ENCODE measurements at places on chromosomes 11 and 22. TPM values are rescaled to one million over a fixed set of nuclear protein-coding genes. Genes with fewer than 3 reads are reported as not detected.

NOX4 gene
- 3.3 TPM for total RNA-seq

HEPHL1 gene
- total RNA-seq: not detected

MUC6 gene
- total RNA-seq: not detected

ZP1 gene
- 0.26 TPM for total RNA-seq

A4GALT gene
- total RNA-seq: 78.3 TPM

PAMR1 gene
- 4.0 TPM for total RNA-seq

- peak; percentile 72 for DNase-seq
Observed at GRCh38 chr11:69359735-69360480, 66.0 kb downstream of the MYEOV start.

DNA sequence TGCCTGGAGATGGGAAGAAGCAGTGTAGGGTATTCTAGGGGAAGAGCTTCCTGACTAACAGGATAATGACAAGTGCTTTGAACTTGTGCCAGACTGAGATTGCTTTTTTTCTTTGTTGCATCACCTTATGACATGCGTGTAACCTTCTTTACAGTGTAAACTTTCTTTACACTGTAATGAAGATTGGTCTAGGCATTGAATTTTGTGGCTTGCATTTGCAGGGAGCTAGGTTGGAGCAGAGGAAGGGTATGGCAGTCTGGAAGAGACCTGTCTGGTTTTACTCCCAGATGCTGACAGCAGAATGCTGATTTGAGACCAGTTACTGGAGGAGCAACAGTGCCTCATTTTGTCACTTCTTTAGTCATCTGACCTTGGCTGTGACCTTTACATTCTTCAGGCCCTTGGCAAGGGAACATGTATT is 5.6 kb downstream of the DDB2 start:
- no peak for DNase-seq

DNA sequence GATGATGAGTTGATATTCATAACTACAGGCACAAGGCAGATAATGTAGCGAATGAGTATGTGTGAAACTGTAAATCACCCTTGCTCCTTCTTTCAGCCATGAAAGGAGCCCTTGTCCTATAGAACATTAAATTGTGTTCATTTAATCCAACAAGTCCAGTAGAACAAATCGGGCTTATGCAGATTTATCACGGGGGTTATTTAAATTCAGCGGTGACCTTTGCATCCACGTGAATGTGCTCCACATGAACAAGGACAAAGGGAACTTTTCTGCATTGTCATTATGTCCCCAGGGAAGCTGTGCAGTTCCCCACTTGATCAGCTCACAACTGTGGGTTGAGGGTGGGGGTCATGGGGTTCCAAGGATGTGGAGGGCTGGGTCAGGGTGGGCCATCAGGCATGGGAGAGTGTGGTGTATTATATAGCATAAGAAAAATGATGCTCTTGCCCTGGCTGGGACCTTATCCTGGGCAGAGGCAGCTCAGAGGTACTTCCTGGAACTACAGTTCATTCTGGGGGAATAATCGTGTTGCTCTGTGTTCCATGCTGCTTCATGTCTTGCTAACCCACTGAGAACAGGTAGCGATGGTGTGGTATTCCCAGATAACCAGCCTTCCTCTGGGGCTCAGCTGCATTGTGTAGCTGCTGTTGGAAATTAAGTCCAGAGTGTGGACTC is 306.6 kb downstream of the FAT3 start:
- DNase-seq: no peak

DNA sequence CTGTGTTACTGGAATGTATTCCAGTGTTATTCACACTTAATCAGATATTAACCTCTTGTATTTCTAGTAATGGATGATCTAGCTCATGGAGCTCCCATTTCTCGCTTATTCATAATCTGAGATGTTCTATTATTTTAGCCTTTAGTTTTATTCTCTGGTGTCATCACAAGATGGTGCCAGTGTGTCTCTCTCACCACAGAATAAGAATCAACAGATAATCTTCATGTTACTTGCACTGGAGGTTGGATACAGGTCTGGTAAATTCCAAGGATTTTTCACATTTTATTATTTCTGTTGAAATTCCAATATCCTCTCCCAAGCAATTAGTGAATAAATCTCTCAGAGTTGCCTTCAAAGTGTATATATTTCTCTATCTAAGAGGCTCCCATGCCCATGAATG is 74.6 kb downstream of the CASP12 start:
- DNase-seq: no peak

DNA sequence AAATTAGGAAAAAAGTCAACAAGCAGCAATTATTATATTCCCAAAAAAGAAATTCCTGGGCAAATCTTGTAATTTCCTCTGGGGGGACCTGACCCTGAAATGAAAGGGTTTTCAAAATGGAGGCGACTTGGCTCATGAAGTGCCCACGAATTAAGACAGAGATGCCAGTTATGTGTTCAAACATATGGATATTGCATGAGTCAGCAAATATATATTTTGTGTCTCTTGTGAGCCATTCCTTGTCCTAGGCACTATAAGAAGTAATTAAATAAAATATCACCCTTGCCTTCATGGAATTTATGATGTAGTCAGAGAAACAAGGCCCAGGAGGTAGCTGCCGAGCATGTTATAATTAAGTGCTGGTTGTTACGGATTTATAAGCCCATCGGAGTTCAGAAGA is 68.6 kb downstream of the BARX2 start:
- peak; percentile 24 for DNase-seq

DNA sequence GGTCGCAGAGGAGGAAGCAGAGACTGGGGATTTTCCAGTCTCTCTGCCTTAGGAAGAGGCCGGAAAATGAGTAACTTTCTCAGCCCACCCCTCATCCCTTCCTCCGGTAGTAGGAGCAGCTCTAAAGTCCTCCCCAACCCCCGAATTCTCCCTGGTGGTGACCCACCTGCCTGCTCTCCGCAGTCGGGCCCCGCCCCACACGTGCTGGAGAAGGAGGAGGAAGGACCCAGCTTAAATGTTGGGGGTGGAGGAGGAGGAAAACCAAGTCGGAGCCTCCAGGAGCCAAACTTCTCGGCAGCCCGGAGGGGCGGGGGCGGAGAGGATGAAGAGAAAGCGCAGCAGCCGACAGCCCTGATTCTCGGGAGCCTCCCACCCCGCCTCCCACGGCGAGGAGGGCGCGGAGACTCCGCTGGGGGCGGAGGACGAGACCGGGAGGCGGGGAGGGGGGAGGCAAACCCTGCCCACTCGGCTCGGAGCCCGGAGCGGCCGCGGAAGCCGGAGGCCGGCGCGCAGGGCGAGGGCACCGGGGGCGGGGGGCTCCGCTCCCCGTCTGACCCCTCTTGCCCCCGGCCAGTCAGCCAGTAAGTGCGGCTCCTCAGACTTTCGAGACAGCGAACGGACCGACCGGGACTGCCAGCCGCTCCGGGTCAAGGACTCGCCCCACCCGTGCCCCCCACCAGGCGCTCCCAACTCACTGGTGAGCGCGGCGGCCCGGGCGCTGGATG is at the start of gene TPBGL:
Gene TPBGL (plus strand): TSS at position 464 of the 725 bp plus-strand sequence. CDS start 276 bp downstream, outside the sequence.
- no peak for DNase-seq

DNA sequence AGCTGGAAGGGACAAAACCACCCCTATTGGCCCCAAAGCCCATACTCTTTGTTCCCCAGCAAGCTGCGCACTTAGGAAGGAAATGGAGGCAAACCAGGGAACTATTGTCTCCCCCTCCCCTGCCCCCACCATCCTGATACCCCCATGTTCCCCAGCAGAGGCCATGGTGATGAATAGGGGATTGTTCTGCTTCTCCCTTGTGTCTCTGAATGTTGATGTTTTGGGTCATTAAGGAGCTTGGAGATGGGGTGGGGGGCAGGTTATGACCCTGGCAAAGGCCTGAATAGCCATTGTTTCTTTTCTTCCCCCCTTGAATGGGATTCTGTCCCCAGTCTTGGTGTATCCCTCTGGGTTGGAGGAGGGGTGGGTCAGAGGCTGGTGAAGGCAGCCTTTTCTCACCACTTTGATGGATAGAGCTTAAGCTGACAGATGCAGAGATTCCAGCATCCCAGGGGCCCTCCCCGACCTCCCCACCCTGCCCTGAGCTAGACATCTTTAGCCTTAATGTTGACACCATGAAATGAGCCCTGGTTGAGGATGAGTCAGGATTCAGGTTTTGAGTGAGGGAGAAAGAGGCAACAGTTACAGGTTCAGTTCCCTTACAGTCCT is 8.3 kb downstream of the DTX4 start:
- peak; percentile 45 for DNase-seq

DNA sequence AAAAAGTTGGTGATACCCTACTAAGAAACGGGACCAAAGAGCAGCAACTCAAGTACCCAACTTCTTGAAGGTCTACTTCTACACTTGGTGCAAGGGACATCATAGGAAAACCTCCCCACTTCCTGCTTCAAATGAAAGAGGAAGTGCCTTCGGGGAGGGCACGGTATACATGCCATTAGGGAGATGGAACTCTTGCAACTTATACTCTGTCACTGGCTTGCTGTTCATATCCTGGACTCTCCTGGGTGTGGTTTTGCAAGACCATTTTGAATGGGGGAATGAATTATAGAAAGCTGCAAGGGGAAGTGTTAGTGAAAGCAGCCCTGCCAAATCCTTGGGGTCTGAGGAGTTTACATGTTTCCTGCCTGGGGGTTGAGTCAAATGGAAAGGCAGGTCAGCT is 41.9 kb downstream of the CSNK2A3 start:
- DNase-seq: no peak

DNA sequence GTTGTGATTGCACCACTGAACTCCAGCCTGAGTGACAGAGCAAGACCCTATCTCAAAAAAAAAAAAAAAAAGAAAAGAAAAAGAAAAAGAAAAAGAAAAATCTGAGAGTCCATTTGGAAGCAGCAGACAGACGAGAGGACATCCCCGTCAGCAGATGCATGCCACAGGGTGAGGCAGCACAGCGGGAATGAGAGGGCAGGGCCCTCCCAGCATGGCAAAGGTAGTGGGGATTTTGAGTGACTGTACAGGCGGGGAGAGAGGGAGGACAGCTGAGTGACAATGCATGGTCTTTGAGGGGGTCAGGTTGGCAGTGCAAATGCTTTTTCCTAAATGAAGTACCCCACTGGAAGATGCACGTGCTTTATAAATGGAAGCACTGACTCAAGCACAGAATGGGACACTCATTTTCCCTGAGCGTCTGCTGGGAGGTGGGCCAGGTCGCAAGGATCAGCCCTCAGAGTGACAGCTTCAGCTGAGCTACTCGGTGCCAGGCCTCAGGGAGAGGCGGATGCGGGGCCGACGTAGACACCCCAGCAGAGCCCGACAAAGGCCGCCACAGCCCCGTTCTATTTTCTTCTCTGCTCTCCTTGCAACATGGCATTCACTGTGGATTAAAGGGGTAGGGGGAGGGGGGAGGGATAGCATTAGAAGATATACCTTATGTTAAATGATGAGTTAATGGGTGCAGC is 113.5 kb downstream of the SHANK2 start:
- no peak for DNase-seq

DNA sequence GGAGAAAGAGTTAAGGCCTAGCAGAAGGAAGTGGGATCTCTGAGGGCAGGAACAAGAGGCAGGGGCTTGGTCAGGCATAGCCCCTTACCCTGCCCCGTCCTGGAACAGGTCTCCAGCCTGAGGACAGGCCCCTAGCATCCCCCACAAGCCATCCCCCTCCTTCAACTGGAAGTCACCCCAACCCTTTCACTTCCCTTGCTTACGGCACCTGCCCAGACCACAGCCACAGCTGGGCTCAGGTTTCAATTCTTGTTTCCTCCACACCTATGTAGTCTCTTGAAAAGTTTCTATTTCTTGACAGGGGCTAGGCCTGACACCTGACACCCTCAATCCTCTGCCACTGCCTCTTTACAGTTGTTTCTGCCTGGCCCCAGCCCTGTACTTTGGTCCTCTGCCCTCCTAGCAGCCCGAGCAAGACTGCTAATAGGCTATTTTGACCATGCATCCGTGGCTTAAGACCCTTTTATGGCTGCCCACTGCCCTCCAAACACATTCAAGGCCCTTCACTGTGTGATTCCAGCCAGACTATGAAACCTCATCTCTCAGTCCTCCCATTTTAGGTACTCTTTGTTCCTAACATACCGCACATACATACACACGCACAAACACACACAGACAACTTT is 10.9 kb upstream of the FCHSD2 start:
- DNase-seq: no peak

DNA sequence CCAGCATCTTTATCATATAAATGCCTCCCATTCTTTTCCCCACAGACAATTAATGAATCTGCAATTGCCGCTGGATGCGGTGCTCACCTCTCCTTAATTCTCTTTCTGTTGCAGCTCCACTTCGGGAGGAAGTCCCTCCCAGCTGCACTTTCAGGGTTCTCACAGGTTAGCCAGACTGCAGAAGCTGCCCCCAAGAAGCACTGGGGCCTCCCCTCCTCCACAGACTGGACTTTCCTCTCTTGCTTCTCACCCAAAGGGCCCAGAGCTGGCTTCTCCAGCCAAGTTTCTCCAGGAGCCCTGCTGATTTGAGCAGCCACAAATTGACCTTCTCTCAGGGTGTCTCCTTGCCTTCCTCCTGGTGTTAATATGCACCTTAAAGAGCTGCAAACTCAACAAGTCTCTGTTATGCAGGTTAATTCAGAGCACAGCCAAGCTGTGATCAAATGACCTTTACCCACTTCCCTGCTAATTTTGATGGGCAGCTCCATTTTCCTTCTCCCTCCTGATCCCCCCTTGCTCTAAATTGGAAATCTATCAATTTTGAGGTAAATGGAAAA is 298.9 kb downstream of the BUD13 start:
- no peak for DNase-seq

DNA sequence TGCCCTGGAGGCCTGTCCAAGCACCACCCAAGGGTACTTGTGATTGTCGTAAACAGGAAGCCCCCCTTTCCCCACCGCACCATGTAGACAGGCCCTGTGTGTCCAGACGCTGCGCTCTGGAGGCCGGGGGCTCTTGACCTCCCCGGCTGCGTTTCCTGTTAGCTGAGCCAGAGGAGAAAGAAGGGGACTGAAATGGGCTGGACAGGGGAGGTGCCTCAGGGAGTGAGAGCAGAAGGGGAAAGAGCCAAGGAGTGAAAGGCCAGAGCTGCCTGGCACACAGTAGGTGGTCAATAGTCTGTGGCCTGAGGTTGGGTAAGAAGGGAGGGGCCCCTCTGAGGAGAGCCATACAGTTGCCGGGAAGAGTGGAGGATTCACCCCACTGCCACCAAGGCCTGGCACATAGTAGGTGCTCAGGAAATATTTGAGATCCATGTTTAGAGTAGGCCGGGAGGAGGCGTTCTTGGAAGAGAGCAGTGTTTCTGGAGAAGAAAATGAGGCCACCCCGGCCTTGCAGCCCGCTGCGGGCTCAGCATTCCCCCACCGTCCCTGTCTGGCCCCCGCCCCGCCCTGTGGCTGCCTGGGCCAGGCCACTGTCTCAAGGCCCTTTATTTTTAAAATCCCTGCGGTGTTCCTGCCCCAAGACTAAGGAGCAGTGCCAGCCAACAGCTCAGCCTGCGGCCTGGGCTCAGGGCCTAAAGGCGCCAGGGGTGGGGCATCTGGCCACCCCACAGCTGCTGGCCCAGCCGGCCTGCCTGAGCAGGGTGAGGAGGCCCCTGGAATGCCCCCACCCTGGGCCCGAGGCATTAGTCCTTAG is 13.6 kb upstream of the CDC42EP1 start:
- DNase-seq: no peak

- no peak for DNase-seq
Observed at GRCh38 chr22:44394246-44395117, 81.7 kb upstream of the SHISAL1 start.

DNA sequence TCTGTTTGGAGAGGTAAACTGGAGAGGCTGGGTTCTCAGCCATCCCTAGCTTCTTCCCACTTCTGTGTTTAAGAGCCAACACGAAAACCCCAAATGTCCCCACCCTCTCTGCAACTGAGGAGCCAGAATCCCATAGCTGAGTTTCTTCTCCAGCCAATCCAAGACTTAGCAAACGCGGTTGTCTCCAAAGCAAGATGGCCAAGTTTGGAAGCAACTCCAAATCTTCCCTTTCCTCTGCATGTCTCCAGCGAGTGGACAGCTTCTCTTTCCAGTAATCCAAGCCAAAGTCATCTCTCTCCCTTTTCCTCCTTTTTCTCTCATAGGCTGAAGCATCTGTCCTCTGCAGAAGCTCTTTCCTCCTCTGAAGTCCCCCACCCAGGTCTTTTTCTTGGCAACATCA is 539.2 kb downstream of the MIAT start:
- no peak for DNase-seq
